ENCODE measurements at places on chromosomes 12 and 14.

DNA sequence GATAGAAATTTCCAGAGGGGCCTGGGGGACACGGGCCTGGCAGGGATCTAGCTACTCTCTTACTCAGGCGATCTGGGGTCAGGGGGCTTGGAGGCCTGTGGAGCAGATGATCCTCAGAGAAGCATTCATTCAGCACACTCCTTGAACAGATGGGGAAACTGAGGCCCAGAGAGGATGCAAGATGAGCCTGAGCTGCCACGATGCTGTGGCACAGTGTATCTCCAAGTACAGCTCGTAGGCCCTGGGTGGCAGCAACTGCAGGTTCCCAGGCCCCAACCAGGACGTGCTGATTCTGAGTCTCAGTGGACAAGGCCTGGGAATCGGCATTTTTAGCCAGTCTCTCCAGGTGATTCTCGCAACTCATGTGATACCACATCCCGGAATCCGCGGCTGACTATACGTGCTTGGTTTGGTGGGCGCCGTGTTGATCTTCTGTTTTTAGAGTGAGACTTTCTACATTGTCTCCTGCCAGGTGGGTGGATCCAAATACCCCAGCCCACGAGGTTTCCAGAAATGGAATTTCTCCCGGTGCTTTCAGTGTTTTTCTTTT, 22.5 kb downstream of the ADGRD1 start:
- DNase-seq = no peak

- DNase-seq = peak; percentile 16
Measured at GRCh38 chr12:21502164-21502496, 541 bp downstream of the GOLT1B start.

DNA sequence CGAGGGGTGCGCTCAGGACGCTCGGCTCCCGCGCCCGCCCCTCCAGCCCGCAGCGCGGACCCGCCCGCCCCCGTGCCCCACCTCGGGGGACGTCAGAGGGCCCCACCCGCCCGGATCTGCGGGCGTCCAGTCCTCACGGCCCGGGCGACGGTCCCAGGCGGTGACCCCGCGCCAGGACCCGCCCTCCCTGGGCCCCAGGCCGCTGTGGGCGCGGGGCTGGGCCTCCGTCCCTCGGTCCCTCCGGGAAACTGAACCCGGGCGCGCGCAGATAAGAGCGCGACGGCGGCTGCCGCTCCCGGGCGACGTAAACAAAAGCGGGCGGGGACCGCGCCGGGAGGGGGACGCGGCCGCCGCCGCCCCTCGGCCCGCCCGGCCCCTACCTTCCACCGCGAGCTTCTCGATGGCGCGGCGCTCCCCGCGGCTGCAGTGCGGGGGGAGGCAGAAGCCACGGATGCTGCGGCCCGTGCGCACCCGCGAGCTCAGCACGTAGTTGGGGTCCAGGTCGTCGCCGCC, 1.1 kb downstream of the CKB start:
- no peak for DNase-seq

DNA sequence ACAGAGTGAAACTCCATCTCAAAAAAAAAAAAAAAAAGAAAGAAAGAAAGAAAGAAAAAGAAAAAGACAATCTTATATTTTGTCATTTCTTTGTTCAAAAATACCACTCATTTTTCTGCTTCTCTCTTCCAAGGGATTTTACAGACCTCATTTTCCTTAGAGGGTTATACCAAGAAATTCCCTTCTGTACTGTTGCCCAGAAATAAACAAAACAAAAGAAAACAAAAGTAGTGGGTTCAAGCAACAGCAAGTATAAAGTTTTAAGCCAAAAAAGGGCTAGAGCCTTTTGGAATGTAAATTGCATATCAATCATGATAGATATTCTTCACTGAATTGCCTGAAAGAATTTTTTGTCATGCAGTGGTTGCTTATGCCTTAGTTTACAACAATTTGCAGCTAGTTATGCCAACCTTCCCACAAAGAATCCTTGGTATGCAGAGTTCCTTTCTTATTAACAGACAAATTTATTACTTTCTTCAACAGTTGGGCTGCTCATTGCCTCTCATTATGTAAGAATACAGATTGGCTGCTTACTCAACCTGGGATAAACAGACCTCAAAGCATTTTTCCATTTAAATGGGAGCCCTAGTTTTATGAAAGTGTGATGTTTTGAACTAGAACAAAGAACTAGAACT, 129.1 kb upstream of the PPFIA2 start:
- DNase-seq = no peak

DNA sequence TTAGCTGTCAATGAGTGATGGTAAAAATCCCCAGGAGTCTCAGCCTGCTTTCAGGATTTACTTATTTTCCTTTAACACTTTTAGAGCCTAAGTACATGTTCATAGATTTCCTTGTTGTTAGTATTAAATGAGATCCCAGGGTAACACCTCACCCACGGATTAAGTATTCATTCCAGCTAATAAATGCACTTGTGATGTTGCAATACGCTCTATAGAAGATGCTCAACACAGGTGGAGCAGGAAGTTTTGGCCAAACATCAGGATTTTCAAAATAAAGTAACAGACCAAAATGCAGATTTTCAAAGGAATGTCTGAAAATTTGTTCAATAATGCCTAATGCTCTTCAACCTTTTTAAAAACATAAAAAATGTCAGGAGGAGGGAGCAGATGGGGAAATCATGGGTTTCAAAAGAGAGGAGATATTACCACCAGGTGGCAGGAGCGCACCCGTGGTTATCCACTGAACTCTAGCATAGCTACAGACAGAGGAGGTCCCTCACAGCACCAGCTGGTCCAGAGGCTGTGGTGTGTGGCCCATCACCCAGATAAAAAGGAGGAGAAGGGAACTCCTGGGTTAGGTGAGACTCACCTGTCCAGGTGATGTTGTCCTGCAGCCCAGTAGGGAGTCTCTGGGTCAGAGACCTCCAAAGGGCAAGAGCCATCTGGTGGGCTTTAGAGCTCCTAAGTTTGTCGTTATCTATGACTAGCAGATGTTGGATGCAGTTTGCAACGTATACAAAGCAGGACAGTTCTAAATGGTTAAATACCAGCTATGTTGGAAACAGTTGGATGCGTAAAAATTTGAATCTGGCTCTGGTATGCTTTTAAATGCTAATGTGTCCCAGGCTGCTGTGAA, 1158.4 kb upstream of the TMEM132C start:
- peak; percentile 9 for DNase-seq

GRCh38 chr12:95412482-95413311, 61.3 kb upstream of the METAP2 start:
- DNase-seq = no peak

DNA sequence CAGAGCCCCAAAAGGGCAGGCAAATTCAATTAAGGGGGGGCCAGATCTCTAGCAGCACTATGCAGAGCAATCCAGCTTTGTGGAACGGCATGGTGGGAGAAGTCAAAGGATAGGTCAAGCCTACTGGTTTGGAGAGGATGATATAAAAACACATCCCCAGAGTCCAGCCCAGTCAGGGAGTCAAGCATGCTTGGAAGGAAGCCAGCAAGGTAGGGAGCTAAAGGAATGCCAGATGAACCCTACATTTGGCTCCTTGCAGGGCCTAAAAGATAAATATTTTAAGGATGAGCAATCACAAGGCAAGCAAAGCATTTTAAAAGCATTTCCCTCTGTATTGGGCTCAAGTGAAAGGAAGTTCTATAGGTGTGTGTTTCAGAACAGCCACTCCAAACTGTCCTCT, 21.4 kb downstream of the KCTD10 start:
- DNase-seq = no peak

DNA sequence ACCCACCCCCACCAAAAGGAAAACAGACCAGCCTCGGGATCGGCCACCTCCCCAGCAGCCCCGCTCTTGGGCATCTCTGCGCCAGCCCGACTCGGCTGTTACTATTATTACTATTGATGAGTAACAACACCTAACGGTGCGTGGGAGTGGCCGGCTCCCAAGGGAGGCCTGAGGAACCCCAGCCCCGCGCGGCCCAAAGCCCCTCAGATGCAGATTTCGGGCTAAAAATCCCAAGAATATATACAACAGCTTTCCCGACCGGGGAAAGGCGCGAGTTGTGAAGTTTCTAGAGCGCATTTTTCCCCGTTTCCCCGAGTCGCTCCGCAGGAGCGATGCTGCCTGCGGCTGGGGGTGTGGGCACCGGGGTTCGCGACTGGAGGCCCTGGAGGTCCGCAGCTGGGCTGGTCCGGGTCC, 565 bp downstream of the NT5DC3 start:
- DNase-seq = no peak

DNA sequence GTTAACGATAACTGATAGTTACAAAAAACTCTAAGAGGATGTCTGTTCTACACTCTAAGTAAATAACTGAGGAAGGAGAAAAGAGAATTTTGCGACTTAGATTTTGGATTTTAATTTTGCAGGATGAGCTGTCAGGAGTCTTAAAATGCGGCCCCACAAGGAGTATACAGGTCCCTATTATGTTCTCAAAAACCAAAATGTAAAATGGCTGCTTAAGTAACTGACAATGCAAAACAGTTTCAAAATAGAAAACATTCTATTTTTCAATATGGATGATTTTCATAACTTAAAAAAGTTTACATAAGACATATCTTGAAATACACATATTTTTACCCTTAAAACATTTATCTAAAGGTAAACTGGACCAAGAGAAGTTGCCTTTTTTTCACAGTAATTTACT, 2.6 kb downstream of the CD69 start:
- no peak for DNase-seq
